MM.1S (cell line): ENCODE measurements at places on chromosomes 3 and 15.

GRCh38 chr3:25266677-25267076, 161.4 kb upstream of the RARB start:
- DNase-seq = no peak

DNA sequence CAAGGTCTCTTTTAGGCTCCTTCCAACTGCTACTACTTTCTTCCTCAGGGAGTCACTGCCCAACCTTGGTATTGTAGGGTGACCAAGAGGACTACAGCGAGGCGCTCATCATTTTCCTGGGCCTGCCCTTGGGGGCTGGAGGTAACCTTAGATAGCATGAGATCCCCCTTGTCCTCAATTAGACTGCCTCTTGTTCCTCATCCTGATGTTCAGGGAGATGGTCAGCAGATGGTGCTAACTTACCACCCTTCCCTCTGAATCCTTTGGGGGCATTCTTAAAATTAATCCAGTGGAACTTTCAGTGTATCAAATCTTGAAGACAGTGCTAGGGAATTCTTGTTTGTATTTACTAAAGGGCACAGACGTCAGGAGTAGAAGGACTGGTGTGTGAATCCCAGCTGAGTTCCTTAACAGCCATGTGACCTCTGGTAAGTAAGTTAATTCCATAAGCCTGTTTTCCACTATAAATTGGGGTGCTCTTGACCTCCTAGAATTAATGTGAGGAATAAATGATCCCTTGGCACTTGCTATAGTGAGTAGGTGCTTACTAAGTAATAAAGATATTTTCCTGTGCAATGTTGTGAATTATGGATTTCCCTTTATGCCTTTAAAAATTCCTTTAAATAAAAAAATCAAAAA, 4.1 kb upstream of the CLPX start:
- peak; percentile 26 for DNase-seq

- DNase-seq = no peak
Measured at GRCh38 chr3:181851063-181851462, 139.3 kb downstream of the SOX2 start.

DNA sequence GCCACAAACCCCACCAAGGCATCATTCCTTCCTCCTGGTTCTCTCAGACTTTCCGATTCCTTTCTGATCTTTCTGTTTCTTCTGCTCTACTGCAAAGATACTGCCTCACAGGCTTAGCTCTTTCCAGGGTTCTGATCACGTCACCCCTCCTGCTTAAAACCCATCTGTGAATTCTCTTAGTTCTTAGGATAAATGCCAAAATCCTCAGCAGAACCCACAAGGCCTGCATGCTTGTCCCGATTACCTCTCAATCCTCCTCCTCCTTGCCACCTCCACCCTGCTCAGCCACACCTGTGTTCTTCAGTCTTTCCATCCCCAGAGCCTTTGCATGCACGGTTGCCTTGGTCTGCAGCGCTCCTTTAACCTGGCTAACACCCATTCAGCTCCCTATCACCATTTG, 84.0 kb downstream of the SRGAP3 start:
- DNase-seq = no peak

- DNase-seq = peak; percentile 6
Measured at GRCh38 chr15:68733666-68734065, 87.0 kb downstream of the ANP32A start.

DNA sequence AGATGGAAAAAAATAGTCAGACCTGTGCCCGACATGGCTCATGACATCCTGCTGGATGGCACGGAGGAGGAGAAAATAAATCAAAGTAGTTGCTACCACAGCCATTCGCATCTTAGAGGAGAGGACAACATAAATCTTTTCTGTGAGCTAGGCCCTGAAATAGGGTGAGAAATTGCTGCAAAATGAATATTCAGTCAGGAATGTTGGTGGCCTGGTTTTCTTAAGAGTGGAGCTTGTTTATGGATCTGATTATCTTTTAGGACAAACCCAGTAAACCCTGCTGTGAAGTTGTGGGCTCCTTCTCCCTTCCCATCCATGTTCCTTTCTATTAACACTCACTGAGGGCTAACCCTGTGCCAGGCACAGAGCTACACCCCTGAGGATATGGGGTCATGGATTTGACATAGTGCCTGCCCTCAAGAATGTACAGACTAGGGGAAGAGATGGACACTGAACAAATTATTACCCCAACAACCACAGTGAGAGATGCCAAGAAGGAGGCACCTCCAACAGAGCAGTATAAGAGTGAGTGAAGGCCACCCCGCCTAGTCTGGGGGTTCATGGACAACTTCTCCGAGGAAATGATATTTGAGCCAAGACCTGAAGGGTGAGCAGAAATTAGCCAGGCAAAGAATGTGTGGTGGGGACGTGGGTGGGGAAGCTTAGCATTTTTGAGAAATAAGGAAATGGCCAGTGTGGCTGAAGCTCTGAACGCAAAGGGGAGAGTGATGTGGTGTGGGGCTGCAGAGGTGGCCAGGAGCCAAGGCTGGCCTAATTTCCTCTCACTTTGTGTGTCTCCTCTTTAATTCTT, 68.9 kb upstream of the ARL8B start:
- no peak for DNase-seq

- no peak for DNase-seq
Measured at GRCh38 chr3:170465955-170466354, 47.3 kb downstream of the CLDN11 start.

- no peak for DNase-seq
Measured at GRCh38 chr3:190831225-190831624, 31.3 kb downstream of the GMNC start.

DNA sequence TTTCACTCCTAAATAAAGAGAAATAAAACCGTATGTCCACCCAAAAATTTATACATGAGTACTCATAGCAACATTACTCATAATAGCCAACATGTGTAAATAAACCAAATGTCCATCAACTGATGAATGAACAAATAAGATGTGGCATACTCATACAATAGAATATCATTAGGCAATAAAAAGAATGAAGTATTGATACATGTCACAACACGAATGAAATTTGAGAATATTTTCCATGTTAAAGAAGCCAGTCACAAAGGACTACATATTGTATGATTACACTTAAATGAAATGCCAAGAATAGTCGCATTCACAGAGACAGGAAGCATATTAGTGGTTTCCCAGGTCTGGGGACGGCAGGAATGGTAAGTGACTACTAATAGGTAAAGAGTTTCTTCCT, 869.2 kb downstream of the IGSF11 start:
- DNase-seq = no peak

GRCh38 chr15:57415602-57416001, 39.3 kb downstream of the CGNL1 start:
- DNase-seq = no peak

- no peak for DNase-seq
Measured at GRCh38 chr15:100692671-100693070, 90.3 kb downstream of the ASB7 start.

DNA sequence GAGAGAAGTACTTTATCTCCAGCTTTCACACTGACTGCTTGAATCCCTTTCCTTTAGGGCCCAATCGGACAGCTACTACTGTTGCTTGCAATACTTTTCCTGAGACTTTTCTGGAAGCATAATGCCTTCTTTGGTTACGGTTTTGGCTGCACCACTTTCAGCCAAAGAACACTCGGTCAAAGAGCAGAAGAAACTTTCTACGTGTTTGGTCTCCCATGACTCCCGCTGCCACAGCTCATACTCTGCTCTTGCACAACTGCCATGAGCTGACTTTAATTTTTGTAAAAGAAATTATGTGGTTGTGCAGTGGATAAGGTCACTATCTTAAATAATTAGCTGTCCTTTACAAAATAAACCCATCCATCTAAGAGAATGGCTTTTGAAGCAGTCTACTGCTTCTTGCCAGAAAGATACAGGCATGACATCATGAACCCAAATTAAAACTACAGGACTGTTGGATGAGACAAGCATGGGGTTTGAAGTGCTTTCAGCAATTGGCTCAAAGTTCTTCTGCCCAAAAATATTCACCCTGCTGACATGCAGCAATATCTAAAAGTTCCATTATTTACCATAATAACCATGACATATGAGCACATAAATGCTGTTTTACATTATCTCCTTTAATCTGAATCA, 42.0 kb downstream of the PROS1 start:
- no peak for DNase-seq

GRCh38 chr3:160023476-160023875, 34.8 kb downstream of the IL12A start:
- DNase-seq = no peak

GRCh38 chr3:194076475-194076874, 59.5 kb upstream of the HES1 start:
- peak; percentile 34 for DNase-seq

- DNase-seq = no peak
Measured at GRCh38 chr3:14297784-14298236, 104.6 kb upstream of the SLC6A6 start.

GRCh38 chr3:12005951-12006625, 1.9 kb downstream of the SYN2 start:
- DNase-seq = no peak

- DNase-seq = no peak
Measured at GRCh38 chr3:179745079-179745478, 92.2 kb downstream of the USP13 start.

DNA sequence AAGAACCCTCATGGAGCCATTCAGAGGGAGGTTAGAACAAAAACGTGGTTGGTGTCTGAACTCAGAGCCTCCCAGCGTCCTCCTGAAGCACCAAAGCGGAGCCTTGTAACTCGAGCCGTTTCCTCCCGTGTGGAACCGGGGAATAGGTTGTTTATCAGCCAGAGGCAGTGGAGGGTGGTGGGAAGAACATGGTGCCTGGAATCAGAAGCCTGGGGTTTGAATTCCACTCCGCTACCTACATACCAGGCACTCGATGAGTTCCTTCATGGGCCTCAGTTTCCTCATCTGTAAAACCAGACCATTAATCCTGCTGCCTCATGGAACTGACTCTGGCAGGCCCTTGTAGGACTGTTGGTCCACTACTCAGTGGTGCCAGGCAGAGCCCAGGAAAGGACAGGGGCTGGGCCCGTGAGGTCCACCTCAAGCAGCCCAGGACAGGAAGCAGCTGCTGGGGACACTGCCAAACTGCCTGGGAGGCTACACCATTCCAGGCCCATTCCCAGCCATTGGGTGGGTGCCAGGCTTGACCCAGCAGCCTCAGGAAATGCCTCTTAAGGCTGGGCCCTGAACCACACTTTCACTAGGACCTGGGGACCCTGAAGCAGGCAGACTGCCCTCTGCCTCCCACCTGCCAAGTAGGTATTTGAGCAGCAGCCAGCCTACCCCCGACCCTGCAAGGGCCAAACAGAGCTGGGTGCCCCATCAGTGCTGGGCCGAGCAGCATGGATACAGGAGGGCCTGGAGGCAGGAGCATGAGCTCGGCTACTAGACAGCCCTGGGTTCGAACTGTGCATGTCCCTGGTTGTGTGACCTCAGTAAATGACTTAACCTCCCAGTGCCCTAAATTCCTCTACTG, 33.4 kb downstream of the PRKCD start:
- DNase-seq = no peak

- no peak for DNase-seq
Measured at GRCh38 chr3:11154036-11154952, at the start of gene HRH1. TSS of gene HRH1 (plus strand) at chr3:11154493. CDS start at chr3:11259038, 104,545 bp downstream.

GRCh38 chr3:69914395-69914794, 85.1 kb upstream of the SAMMSON start:
- no peak for DNase-seq
